ENCODE measurements at places on chromosomes 13 and 19.
A peak's percentile ranks its signal among the peaks of the same experiment; 100 is the strongest.

GRCh38 chr13:104385404-104385803, 1319.2 kb upstream of the SLC10A2 start:
- DNase-seq: peak; percentile 41

- DNase-seq: no peak
Measured at GRCh38 chr19:16066611-16067104, 9.6 kb upstream of the TPM4 start.

- DNase-seq: no peak
Measured at GRCh38 chr13:106036870-106037269, 498.6 kb downstream of the EFNB2 start.

DNA sequence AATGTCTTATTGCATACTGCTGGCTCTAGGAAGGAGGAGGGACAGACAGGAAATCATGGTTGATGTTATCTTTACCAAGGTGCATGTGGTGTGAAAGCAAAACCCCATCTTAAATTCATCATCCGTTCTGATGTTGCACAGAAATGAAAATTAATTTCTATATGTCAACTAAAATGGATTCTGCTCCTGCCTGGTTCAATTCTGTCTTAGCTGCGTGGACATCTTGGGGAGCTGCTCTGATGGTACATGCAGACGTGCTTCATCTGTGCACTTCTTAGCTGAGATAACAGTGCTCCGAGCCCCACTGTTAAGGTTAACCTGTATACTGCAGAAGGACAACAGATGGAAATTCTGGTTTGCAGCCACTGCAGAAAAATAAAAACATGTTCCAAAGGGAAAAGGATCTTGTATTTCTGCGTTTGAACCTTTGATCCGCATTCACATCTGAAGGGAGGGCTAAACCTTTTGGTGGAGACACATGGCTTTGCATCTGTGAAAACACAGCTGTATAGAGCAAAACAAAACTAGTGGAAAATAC, 155.6 kb downstream of the TM9SF2 start:
- DNase-seq: no peak

DNA sequence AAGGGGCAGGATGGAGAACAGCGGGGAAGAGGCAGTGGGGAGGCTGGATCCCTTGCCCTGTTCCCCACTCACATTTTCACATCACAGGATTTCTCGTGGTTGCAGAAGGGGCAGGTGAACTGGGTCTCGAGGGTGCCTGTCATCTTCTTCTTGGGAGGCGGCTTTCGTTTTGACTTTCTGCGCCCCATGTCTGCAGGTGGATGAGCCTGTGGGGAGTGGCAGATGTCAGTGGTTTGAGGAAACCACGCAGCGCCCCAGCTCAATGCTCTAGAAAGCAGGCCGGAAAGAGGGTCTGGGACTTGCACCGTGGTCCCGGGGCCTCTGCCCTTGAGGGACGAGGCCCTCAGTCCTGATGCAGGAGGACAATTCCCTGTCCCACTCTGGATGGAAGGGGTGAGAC, 4.9 kb downstream of the ELOF1 start:
- DNase-seq: no peak

- no peak for DNase-seq
Measured at GRCh38 chr13:42119875-42120274, 71.4 kb downstream of the DGKH start.

- DNase-seq: no peak
Measured at GRCh38 chr13:40515702-40516101, 150.7 kb downstream of the FOXO1 start.

- no peak for DNase-seq
Measured at GRCh38 chr13:79802389-79803085, 321.6 kb downstream of the NDFIP2 start.

DNA sequence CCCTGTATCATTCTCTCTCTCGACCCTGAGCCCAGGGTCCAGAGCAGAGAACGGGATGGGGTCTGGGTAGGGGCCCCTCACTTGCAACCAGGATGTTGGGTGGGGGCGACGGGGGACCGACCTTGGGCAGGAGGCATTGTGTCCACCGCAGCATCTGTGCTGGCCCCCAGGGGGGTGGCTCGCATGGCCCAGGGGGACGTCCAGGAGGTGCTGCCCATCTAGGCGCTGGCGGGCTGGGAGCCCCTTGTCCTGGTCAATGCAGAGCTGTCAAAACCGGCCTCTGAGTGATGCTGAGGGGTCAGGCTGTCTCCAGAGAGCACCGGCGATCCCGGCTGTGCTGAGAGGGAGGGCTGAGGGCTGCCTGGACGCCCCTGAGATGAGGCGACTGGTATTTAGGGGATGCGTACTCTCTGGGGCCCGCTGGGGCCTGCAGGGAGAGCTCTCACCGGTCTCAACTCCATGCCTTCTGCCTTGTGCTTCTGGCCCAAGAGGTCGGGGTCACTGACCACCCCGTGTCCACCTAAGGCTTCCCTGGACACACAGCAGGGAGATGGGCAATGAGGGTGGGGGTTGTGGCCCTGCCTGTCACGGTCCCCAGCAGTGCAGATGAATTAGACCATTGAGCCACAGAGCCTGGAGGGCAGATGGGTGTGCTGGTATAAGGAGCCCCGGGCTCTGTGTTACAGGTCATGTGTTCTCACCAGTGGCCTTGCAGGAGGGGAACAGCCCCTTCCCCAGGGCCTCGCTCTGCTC, 8.6 kb downstream of the RPS9 start:
- DNase-seq: no peak

All from non-pigmented ciliary epithelial cell (primary cell).